ENCODE measurements at places on chromosomes 7 and 10.
A peak's percentile ranks its signal among the peaks of the same experiment; 100 is the strongest.

- DNase-seq: peak; percentile 29
These were observed 2.1 kb downstream of the RET start for GRCh38 chr10:43078986-43079273.

GRCh38 chr10:95837356-95837776, 70.4 kb upstream of the CC2D2B start:
- no peak for DNase-seq

DNA sequence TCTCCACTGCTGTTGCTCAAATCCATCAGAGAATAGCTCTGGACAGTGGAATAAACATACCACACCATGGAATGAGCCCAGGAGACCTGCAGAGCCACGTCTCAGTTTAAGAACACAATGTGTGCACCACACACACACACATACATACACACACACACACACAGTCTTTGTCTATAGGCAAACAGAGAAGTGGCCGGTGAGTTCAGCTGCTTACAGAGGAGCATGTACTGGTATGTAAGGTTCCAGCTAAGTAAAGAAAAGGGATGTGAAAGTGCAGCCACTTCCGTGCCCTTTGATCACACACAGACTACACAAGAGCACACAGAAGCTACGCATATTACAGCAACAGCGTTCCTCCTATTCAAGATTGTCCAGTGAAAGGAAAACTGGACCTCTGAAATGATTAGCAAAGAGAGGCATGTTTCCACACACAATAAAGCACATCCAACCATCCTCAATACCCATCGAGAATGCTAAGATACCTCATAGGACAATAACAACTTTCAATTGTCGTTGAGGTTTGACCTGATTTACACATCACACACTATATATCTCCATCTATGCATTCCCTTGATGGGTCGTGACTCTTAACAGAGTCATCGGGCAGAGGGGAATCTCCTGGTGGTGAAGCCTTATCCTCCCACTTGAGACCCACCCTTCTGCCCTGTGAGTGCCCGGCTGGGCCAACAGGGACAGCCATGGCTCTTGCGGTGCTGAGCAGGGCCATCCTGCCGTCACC, 23.6 kb downstream of the SLC35B4 start:
- DNase-seq: no peak

- DNase-seq: no peak
These were observed 220.4 kb downstream of the TMEM178B start for GRCh38 chr7:141294143-141294829.

GRCh38 chr10:48455392-48456151, 149.1 kb downstream of the MAPK8 start:
- DNase-seq: no peak

- DNase-seq: peak; percentile 54
These were observed 15.9 kb downstream of the FAM53B start for GRCh38 chr10:124728071-124728829.

DNA sequence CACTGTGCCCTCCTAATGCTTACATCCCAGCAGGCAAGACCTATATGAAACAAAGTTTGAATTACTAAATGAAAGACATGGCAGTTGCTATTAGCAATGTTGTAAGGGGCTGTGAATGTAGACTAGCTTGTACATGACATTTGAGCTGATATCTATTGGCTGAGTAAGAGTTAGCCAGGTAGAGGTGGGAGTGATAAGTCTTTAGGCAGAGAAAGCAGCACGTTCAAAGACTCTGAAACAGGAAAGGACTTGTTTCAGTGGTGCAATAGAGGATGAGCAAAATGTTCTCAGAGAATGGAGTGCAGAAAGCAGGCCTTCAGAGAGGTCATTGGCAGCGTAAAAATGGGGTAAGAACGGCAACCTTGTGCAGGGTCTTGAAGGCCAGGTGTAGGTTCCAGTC, 687.6 kb downstream of the AUTS2 start:
- no peak for DNase-seq

Data from activated T-cell treated with anti-CD3 and anti-CD28 coated beads, Interleukin-2, amount 50 U/mL, for 72 hours (primary cell).